Stimulated activated CD8-positive, alpha-beta memory T cell treated with anti-CD3 and anti-CD28 coated beads, Interleukin-4, amount 100 ng/mL, for 48 hours (primary cell): ENCODE measurements at places on chromosomes 6 and 20.
A peak's percentile ranks its signal among the peaks of the same experiment; 100 is the strongest.

DNA sequence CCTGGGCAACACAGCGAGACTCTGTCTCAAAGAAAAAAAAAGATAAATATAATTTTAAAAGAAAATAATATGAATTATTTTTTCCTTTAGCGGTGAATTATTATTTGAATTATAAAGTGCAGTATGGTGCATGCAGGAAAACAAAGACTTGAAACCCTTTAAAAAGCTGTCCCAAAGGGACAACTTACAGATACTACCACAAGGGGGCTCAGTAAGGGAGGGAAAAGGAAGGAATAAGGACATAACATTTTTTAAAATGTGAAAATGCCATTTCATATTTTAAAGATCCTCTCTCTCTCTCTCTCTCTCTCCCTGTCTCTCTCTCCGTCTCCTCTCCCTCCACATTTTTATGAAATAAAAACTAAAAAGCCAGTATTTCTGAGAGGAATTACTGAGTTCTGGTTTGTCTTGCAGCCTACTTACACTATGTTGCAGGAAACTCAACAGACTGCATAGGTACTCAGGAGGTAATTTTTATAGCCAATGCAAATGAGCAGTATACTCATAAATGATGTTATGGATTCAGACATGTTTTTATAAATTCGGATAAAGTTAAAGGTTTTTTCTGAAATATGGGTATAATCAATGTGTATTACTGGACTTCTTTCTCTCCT lies 455.0 kb upstream of the GJE1 start:
- no peak for DNase-seq

DNA sequence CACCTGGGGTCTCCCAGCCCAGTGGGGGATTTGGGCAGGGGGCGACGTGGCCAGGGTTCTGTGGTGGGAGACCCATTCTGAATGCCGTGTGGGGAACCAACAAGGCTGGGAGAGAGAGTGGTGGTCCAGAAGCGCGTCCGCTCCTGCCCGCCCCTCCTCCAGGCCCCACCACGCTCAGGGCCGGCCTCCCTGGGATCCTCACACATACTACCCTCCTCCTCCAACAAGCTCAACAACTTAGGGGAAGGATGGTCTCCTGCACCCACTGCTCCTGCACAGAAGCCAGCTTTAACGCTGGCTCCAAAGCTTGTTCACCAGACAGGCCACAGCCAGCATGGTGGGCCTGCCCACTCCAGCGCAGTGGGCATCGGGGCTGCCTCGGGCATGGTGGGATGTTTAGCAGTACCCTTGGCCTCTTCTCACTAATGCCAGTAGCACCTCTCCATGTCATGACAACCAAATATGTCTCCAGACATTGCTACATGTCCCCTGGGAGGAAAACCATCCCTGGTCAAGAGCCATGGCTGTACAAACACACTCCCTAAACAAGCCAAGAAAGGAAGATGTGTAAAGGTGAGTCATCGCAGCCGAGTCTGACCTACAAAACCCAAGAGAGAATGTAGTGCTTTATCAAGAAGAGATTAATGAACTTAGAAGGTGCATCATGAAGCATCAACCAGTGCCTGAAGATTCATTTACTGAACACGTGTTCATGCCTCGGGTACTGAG lies 75.7 kb downstream of the BMP7 start:
- DNase-seq: no peak

GRCh38 chr20:63617092-63617875 lies 9.6 kb downstream of the GMEB2 start:
- DNase-seq: no peak

GRCh38 chr20:54474866-54475265 lies 527 bp upstream of the DOK5 start:
- no peak for DNase-seq

GRCh38 chr6:94751641-94752329 lies 825.5 kb upstream of the MANEA start:
- DNase-seq: no peak

DNA sequence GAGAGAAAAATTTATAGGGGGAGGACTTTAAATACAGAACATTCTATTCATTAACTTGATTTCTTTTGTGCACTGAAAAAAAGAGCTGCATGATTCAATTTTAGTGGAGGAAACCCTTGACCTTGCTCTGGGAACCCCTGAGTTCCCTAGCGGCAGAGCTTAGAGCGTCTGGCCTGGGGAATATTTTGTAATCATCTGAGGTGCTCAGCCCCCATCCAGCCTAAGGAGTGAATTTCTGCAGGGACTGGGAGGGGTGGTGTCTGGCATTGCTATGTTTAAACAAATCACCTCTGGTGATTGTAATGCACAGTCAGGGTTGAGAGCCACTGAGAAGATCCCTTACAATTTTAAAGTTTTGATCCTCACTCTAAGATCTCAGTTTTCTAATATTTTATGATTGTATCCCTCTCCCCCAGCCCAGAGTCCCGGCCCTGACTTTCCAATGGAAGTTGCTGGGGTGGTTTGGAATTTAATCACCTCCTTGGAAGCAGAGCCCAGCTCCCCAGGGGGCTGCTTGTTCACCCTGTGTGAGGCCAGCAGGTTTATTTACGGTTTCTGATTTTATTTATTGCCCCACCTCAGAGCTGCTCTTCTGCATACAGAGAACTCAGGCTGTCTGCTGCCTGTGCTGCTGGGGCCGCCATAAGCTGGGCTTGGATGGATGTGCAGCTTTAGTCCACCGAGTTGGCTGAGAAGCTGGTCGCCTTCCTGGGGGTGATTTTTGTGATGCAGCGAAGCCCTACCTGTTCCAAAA lies 263.1 kb downstream of the LRFN2 start:
- DNase-seq: no peak

DNA sequence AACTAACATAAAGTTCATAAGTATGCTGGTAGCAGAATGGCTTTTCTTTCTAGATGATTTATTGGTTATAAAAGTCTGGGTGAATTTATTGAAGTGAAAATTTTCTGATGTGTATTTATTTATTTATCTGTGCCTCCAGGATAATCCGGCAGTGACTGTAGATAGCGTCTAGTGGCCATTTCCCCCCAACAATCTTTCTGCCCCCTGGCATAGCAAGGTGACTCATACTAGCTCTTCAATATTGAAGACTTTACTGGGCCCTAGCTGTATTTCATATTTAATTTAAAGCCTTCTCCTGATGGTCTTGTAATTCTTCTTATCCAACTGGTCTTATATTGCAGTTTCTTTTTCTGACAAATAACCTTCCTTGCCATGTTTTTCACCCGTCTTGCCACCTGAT lies 154.1 kb upstream of the SGK1 start:
- no peak for DNase-seq

GRCh38 chr6:157429248-157429647 lies 48.3 kb downstream of the ZDHHC14 start:
- DNase-seq: no peak

- DNase-seq: no peak
Observed at GRCh38 chr20:18007534-18008292, 38.9 kb downstream of the MGME1 start.

DNA sequence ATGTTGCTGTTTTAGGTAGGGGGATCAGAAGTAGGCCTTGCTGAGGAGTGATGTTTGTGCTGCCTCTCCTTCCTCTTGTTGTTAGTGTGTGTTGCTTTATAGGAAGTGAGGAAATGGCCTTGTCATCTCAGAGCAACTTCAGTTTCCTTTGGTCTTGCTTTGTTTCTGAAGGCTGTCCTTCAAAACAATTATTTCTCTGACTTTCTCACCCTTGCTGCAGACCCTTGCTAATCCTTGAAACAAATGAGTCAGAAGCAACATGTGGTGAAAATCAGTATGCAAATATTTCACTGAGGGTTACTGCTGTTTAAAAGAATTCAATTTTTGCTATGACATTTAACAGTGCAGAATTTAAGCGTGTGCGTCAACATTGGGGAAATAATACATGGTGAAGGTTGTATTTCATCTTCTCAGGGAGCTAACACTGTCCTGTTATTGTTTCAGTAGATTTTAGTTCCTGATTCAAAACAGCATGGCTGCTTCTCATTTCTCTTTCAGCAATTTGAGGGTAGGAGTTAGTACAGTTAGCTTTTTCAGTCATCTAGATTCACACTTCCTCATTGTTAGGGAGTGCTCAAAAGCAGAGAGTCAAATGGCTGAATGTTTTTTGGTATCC lies 13.8 kb downstream of the RNF144B start:
- DNase-seq: no peak

- no peak for DNase-seq
Observed at GRCh38 chr6:25405442-25405841, 126.3 kb downstream of the CARMIL1 start.

- peak; percentile 82 for DNase-seq
Observed at GRCh38 chr6:28953039-28953584, 29.3 kb upstream of the TRIM27 start.

- peak; percentile 59 for DNase-seq
Observed at GRCh38 chr20:43955062-43955749, 40.6 kb downstream of the TOX2 start.

GRCh38 chr6:10733151-10733715 lies 10.4 kb downstream of the TMEM14C start:
- DNase-seq: no peak

- DNase-seq: no peak
Observed at GRCh38 chr6:124670801-124671200, 291.4 kb upstream of the RNF217 start.

DNA sequence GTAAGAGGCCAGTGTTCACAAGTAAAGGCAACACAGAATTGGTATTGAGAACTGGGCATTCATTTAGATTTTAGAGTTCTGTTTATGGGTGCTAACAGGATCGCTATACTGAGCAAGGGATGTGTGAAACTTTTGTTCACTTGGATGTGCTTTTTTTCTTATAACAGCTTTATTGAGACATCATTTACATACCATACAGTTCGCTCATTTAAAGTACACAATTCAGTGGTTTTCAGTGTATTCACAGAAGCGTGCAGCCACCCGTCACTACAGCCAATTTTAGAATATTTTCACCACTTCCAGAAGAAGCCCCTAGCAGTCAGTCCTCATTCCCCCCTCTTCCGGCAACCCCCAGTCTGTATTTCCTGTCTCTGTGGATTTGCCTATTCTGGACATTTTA lies 48.7 kb downstream of the GFRA4 start:
- no peak for DNase-seq

DNA sequence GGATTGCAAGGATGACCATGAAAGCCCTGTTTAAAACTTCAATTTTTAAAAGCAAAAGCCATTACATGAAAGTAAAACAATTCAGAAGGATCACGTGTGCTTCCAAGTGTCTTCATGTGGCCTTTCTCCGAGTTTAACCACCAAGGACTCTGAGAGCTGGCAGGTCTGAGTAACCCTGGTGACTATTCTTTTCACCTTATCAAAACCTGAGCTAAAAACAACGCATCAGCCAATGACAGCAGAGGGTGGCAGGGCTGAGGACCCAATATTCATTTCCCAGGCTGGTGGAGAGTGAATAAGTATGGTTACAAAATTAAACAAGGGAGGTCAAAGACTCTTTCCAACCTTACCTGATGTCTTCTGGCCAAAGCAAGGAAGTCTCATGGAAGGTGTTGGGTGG lies 46.7 kb downstream of the DNAAF9 start:
- DNase-seq: no peak

DNA sequence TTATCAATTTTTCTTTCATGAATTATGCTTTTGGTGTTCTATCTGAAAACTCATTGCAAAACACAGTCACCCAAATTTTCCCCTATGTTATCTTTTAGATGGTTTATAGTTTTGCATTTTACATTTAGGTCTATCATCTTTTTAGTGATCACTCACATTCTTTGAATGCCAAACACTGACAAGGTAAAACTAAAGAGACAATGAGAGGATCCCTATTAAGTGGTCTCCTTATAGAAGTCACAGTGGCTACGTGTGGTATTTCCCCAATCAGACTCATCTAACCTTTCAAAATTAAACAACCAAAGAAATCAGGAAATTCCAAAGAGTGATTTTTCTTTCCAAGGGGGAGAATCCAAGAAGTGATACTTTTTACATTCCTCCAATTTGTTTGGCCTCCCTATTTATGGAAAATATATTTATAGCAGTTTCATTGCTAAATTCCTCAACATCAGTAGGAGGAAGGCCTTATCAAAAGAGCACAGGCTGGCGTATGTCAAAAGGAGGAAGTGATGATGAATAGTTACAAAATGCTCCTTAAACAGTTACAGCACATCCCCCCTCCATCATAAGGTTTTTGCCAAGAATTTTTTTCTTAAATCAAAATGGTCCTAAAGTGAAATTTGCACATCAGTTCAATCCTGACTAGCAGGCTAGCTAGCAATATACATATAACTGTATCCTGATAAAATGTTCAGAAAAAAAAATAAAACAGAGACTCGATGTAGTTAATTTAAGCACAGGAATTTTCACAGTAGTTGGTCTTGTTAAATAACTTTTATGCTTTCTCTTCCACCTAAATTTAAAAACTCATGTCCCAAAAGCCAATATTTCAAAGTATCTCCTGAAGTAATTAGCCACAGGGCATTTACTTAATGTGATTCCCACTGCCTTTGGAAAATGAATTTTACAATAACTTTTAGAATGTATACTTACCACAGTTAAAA lies 76.2 kb upstream of the IPCEF1 start:
- DNase-seq: no peak

DNA sequence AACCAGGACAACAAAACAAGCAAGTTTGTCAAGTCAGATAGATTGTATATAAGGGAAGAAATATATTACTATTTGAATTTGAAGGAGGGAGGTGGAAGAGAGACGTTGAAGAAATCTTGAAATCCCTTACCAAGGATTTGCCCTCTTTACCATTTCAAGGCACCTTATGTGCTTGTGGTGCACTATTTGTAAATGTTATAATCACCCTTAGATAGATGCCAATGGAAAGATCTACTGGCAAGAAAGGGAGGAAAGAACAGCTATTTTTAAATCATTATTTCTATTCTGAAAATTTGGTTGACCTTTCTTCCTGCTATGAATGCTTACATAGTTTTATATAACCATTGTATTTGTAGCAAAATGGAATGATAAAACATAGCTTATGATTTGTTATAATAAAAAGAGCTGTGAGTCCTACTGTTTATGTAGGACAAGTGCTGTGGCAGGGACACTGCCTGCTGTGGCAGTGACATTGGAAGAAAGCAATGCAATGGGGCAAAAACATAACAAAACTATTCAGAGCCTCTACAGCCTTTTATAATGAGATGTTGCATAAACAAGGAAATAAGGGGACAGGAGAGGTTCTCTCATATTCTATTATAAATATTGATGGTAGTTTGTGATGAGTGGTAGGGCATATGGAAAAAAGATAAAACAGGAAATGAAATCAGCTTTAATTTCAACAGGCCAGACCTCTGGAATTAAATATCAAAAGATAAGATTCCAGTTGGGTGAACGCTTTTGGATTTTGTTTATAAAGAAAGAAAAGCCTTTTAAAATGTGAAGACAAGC lies 1145.2 kb upstream of the GJE1 start:
- DNase-seq: no peak

DNA sequence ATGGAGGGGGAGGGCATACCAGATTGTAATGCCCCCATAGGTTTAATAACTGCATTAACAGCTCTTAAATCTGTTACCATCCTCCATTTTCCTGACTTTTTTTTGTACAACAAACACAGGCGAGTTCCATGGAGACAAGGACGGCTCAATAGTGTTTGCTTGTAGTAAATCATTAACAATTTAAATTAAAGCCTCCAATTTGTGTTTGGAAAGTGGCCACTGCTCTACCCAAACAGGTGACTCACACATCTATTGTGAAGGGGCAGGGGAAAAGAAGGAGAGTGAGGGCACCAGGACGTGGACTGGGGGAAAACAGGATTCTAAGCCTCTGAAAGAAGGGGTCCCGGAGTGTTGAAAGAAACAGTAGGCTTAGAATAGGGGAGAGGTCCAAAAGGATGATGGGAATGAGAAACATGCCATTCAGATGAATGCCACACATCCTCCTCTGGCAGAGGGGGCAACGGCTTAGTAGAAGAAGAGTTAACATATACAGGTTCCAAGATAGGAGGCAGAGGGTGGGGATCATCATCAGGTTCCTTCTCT lies 6.9 kb downstream of the GLYATL3 start:
- no peak for DNase-seq
